ENCODE measurements at places on chromosomes 3 and 15. TPM values are rescaled to one million over a fixed set of nuclear protein-coding genes. Genes with fewer than 3 reads are reported as not detected.

GRCh38 chr3:32794487-32795308 is 23.1 kb upstream of the TRIM71 start:
- DNase-seq, result no peak

GRCh38 chr15:79811406-79812405 is 85.1 kb downstream of the MTHFS start:
- DNase-seq, result no peak

GRCh38 chr3:159711560-159712333 is 276.9 kb upstream of the IL12A start:
- no peak for DNase-seq

- no peak for DNase-seq
Observed at GRCh38 chr3:111103807-111104206, 32.2 kb downstream of the NECTIN3 start.

- DNase-seq, result no peak
Observed at GRCh38 chr15:81091889-81092558, 42.0 kb upstream of the CFAP161 start.

- no peak for DNase-seq
Observed at GRCh38 chr3:119310071-119310470, 15.9 kb downstream of the ARHGAP31 start.

DNA sequence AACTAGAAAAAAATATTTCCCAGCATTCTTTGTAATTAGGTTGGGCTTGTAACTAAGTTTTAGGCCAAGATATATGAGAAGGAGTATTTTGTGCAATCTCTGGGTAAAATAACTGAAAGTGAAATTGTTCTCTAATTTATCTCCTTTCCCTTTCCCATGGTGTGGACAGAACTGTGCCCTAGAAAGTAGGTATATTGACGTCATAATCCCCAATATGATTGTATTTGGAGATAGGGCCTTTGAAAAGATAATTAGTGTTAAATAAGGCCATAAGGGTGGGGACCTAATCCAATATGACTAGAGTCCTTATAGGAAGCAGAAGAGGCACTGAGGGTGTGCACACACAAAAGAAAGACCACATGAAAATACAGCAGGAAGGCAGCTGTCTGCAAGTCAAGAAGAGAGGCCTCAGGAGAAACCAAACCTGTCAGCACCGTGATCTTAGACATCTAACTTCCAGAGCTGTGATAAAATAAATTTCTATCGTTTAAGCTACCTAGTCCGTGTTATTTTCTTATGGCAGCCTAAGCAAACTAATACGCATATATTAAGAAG is 106.6 kb downstream of the KCNH8 start:
- DNase-seq, result no peak

- no peak for DNase-seq
Observed at GRCh38 chr3:171646357-171647133, 163.7 kb downstream of the PLD1 start.

The TM4SF4 gene
- total RNA-seq, result not detected

The CCR1 gene
- total RNA-seq, result 0.19 TPM

The LRTM1 gene
- total RNA-seq, result not detected

The XCR1 gene
- total RNA-seq, result not detected

The VIPR1 gene
- total RNA-seq, result 5.2 TPM

All from activated naive CD4-positive, alpha-beta T cell treated with anti-CD3 and anti-CD28 coated beads, Interleukin-2, amount 50 U/mL, for 72 hours (primary cell).